ENCODE measurements at places on chromosomes 4 and X.

- no peak for DNase-seq
These were observed 83.6 kb downstream of the ANAPC10 start for GRCh38 chr4:145014365-145014764.

GRCh38 chr4:118941799-118942198, 53.1 kb downstream of the SYNPO2 start:
- no peak for DNase-seq

DNA sequence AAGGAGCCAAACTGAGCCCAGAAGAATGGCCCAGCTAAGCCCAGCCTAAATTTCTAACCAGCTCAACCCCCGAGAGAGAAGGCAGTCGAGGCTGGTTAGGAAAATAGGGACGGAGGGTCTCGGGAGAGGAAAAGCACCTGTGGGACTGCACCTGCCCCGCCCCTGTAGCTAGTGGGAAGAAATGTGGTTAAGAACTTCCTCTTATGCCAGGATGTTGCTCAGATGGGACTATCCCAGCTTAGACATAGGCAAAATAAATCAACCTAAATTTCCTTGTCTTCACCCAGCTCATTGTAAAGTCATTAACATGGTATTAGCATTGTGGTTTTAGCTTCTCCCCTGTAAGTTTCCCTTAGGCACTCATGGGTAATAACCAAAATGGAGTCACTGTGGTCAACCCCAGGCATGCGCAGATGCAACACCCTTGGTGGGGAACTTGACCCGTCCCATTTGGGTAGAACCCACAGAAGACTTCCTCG, 86.8 kb downstream of the ZNF718 start:
- DNase-seq: no peak

DNA sequence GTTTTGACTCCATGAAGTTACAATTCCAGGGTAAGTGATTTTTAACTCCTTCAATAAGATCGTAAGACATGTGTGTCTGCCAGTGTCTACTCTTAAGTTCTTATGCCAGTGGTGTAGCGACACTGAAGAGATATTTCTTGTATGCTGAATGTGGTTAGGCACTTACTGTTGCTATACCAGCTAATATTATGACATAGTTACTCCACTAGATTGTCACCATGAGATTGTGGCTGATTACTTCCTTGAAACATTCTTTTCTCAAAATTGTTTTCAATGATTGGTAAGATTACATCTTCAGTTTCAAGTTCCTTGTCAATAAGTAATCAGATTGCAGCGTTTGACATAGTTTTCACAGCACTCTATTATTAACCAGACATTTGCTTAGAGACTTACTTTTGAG, 60.6 kb upstream of the PAGE5 start:
- DNase-seq: no peak

DNA sequence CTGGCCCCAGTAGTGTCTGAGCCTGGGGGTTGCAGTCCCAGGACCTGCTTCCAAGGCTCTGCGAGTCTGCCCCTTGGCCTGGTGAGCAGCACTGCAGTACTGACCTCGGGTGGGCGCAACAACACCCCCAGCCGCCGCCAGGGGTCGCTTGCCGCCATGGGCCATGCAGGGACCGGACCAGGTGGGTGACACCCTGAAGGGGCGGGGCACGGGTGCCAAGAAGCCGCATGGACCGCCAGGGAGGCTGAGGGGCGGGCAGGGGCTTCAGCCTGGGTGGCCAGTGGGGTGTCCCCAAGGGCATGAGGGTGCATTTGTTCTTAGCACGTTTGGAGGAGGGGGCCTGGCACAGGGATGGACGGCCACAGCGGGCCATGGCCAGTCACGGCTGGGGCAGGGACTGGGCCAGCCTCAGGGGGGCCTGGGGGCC, 25.0 kb downstream of the TACC3 start:
- peak; percentile 79 for DNase-seq

DNA sequence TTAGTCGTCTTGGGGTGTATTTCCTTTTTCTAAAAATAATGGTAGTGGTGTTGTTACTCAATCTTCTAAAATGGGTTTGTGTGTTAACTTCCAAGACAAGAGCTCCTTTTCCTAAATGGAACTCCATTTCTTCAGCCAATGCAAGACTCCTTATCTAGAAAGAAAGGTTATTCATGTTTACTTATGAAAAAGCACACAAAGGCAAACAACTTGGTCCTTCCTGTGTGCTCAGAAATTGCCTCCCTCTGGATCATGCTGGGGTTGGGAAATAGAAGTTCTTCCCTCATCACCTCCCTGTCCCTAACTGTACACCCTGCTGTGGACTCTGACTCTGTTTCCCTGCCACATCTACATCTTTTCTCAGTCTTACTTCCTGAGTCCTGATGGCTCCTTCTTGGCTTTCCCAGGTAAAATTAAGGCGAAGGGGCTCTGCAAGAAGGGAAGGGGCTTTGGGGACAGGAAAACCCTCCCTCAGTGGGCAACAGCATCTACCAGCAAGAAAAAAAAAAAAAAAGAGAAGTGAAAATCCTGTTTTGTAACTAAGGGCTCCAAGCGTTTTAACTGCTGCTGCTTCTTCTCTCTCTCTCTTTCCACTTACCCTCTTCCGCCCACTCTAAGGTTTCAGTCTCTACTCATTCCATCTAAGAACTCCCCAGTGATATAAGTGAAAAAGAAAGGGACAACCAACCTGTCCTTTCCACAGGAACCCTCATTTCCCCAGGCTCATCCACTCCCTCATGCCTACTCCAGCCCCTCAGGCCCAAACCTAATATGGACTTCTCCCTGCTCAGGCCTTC, 19.8 kb upstream of the TASL start:
- no peak for DNase-seq

GRCh38 chr4:5982156-5982973, 35.9 kb downstream of the C4orf50 start:
- no peak for DNase-seq

DNA sequence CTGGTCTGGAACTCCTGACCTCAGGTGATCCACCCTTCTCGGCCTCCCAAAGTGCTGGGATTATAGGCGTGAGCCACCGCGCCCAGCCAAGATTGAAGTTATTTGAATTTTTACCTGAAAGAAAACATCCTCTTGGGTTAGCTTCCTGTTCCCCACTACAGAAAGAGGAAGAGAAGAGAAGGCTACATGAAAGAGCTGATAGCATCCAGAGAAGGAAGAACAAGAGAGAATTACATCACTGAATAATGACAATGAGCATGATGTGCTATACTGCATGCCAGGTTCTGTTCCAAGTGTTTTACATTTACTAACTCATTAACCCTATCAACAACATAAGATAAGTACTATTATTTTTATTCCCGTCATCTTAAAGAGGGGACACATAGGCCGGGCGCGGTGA, 11.5 kb upstream of the TBC1D1 start:
- no peak for DNase-seq

DNA sequence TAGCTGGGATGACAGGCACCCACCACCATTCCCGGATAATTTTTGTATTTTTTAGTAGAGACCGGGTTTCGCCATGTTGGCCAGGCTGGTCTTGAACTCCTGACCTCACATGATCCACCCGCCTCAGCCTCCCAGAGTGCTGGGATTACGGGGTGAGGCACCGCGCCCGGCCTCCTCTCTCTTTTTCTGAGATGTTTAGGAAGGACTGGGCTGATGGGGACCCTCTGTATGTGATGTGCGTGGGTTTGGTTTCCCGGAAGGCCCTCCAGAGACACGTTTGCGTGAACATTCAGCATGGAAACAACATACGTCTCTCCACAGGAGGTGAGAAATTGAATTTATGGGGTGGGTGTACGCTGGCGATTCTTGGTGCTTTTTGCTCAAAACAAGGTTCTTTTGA, 18.6 kb downstream of the SHOX start:
- DNase-seq: no peak

DNA sequence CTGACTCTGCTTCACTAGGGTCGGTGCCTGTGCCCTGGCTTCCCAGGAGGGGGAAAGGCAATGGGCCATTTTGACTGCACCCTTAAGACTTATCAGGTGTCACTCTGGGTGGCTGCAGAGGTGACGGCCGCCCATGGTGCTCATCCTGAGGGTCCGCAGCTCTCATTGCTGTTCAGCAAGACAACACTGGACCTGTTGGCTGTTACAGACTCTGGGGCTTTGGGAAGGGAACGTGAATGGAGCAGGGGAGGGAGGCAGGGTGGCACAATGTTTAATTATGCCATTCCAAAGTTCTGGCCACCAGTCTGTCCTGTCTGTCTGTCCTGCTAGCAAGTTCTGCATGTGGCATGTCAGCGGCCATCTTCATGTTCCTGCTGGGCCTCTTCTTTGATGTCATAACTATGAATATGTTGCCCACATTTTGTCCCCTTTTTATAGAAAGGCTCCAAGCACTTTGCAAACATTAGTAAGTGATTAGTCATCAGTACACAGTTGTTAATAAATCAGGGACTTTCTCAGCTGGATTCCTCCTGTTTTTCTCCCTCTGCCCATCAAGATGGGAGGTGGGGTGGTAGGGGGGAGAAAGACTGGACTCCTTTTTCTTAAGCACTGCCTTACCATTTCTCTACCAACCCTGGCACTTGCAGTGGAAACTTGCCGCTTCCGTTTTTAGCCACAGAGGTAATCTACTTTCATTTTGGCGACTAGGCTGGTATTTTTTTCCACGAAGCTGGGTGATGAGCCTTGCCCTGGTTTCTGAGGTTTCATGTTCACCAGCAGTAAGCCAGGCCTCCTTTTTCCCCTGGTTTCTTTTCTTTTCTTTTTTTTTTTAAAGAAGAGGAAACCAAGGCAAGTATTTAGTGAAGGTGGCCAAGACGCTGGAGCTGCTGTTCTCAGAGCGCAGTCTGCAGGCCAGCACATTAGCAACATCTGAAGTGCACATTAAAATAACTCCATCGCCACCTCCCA, 88.6 kb upstream of the TRIM2 start:
- peak; percentile 50 for DNase-seq

- DNase-seq: no peak
These were observed 44.3 kb upstream of the PPP2R2C start for GRCh38 chr4:6516762-6517161.
